Stimulated activated CD4-positive, alpha-beta T cell treated with anti-CD3 and anti-CD28 coated beads, Interleukin-1b, Interleukin-23, amount 100 ng/mL, for 1 hour (primary cell): ENCODE measurements at places on chromosomes 5 and 9.

GRCh38 chr9:38066914-38067858, 1.8 kb downstream of the SHB start:
- no peak for DNase-seq

- DNase-seq = no peak
These were observed 42.2 kb downstream of the PTPN3 start for GRCh38 chr9:109455861-109456260.

DNA sequence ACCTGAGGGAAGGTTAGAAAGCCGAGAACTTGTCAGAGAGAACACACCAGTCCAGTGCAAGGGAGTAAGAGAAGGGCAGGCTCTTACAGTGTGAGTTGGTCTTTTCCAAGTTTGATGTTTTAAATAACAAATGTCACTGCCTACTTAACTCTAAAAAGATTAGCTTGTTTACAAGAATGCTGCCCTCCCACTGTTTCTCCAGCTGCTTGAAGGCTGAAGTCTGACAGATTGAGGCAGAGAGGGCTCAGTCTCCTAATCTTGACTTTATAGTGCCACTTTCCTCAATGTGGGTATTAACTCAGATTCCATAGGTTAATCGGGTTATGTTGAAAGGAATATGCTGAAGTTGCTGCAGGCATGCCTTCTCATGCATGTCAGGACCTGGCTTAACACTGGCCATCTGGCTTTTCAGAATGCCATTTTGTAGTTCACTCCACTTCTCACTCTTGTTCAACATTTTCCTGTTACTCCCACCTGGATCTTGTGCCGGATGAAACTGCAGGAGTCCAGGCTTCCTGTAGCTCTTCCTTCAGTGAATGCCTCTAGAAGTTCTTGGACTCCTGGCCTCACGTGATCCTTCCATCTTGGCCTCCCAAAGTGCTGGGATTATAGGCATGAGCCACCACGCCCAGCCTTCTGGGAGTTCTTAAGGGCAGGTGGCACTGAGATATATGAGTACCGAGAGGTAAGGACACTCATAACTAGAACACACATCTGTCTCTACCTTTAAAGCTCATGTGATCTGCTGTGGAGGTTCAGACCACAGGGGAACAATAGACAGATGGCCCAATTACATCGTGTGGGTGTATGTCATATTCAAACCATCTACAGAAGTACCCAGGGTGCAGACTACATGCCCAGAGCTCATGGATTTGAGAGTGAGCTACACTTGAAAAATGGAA, 249.7 kb downstream of the ARHGAP26 start:
- DNase-seq = no peak

DNA sequence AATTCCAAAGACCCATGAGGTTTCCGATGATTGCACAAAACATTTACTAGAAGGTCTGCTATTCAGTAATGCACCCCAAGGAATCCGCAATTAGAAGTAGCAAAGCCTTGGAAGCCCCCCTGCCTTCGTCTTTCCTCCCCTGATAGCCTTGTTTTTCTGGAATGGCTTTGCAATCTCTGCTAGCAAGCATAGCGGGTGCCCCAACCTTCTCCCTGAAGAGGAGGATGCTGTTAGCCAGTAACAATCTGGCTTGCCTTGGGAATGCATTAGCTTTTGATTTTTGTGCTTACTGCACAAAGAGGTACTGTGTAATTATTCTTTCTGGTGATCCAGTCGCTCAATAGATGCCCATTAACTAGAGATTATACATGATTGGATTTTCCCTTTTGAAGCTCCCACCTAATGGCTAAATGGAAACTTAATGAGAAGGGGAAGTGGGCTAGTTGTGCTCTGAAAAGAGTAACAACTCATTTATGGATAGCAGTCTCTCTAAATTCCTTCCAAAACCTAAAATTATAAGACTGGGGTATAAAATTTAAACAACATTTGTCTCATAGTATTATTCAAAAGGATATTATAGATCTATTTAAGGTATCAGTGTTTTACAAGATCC, 91.6 kb downstream of the FBXW11 start:
- no peak for DNase-seq

- no peak for DNase-seq
These were observed 40.2 kb upstream of the TEX48 start for GRCh38 chr9:114722081-114722621.

GRCh38 chr5:107593009-107593408, 77.7 kb downstream of the EFNA5 start:
- DNase-seq = no peak

DNA sequence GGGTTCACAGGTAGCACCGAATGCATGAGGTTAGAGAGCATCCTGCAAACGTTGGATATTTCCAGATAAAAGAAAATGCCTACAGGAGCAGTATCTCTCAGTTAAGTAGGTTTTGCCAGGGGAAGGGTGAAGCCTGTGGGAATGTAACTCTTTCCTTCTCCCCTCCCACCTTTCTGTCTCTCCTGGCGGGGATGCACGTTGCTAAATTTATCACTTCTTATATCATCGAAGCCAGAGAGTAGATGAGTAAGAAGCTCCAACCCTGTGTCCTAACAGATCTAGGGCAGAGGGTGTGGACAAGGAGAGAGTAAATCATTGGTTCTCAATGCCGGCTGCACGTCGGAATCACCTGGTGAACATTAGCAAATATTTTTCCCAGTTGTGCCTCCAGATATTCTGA, 457.5 kb downstream of the ENC1 start:
- DNase-seq = no peak

DNA sequence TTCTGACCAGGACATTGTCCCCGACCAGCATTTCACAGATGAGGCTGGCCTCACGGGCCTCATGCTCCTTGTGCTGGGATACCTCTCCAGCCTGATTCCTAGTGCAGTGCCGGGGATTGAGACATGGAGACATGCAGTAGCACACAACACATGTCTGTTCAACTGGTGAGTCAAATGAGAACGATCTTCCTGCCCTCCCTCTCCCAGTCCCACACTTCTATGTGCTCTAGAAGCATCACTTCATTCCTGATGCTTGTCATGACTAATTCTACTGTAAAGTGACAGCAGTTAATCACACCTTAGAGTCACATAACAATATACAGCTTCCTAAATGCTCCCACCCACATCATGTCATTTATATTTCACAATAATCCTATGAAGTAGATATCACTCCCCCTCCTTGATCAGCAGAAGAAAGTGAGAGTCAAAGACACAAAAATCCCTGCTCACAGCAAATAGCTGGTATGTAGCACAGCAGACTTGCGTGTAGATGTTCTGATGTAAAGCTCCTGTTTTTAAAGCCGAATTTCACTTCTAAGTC, 101.8 kb downstream of the CCDC192 start:
- DNase-seq = no peak

GRCh38 chr5:5983261-5983980, 394.9 kb downstream of the MED10 start:
- DNase-seq = no peak

DNA sequence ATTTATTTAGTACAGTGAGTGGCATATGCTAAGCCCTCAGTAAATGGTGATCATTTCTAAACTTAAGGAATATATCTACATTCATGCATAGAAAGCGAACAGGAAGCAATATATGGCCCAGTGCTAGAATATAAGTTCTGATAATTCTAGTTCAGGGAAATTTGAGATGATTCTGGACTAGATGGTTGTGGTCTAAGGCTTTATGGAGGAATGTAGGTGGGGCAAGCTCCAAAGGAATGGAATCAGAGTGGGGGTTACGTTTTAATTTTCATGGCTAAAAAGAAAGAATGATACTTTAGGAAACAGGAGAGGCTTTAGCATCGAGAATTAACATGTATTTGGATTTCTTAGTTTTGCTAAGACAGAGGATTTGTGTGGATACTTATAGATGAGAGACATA, 56.1 kb downstream of the MTREX start:
- DNase-seq = no peak

DNA sequence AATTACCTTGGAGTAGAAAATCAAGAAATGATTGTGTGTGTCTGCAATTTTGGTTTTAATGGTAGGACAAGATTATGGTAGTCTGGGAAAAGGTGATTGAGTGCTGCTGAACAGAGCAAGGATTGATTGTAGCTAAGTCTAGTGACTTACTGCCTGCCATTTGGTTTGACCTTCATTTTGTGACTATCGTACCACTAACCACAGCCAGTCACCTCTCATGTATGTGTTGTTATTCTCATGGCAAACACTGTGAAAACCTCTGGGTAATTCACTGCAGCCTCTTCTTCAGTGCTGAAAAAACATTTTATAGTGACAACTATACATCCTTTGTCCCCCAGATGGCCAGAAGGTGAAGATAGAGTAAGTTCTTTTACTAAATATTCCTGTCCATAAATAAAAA, 37.5 kb downstream of the CTNNA1 start:
- DNase-seq = no peak

DNA sequence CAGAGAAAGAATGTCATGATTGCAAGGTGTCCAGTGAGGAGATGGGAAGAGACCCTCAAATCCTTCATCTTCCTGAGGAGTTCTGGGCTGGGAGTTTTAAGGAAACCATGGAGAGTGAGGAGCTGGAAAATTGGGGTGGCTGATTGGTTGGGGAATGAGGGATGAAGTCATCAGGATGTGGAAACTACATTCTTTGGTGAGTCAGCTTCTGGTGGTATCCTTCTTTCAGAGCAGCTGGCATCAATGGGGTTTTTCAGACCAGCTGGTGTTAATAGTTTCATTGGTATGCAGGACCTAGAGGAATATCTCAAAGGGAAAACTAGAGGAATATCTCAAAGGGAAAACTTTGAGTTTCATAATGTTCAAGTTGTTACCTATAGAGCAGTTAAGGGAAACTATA, 45.2 kb downstream of the RNF180 start:
- DNase-seq = no peak

GRCh38 chr5:168156170-168156569, 135.3 kb upstream of the WWC1 start:
- DNase-seq = no peak

DNA sequence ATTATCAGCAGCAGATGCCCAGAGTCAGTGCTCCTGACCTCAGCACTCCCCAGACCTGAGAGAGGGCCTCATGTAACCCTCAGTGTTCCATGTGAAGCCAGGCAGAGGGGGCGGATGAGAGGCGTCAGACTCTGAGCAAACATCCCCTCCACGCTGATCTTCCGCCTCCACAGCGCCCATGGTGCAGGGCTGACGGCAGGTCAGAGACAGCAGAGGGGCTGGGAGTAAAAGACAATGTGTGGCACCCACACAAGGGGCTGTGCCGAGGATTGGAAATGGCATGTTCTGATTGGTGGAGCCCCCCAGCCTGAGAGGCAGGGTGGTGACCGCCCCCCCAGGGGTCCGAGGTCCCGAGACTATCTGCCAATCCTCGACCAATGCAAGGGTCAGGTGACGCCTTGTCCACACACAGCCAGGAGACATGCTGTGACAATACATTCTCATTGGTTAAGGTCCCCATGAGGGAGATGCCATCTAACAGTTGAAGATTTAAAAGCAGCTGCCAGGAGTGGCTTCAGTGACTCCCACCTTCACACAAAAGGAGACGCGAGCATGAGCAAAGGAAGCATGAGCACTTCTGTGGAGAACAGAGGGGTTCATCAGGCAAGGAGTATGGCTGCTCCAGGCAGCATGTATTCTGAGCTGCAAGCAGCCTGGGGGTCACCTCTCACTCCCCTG, 19.3 kb upstream of the SLC25A51 start:
- no peak for DNase-seq

DNA sequence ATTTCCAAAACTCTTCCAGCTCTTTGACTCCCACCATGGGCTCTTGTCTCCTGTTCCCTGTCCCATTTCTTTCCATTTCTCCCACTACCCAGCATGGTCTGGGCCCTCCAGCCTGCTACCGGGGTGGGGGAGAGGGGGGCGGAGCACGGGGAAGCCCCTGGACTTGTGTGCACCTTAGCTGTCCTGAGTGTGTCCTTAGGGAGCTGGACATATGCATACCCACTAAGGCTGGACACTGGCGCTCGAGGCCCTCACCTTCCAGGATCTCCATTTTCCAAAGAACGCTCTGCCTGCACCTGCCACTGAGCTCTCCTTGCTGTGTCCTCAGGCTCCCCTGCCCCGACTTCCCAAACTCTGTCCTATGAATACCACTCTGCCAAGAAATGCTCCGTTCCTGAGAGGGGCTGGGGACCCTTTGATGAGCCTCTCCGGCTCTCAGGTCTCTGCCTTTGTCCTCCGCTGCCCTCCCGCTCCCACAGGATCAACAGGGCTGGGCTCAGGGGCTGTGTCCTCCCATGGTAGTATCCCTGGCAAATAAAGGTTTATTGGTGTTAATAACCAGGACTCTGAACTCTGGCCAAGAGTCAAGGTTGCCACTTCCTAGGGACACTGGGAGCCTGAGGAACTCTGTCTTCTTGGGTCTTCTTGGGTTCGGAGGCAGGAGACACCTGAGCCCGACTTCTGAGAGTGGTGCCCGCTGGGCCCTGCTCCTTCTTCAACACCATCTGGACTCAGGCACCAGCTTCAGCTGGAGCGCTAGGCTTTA, 831 bp upstream of the SHROOM1 start:
- no peak for DNase-seq

- DNase-seq = no peak
These were observed 9.7 kb upstream of the NEK6 start for GRCh38 chr9:124248066-124248465.

- no peak for DNase-seq
These were observed 94.0 kb downstream of the COL23A1 start for GRCh38 chr5:178496214-178496613.

- no peak for DNase-seq
These were observed 122.2 kb downstream of the CRB2 start for GRCh38 chr9:123478160-123478559.

DNA sequence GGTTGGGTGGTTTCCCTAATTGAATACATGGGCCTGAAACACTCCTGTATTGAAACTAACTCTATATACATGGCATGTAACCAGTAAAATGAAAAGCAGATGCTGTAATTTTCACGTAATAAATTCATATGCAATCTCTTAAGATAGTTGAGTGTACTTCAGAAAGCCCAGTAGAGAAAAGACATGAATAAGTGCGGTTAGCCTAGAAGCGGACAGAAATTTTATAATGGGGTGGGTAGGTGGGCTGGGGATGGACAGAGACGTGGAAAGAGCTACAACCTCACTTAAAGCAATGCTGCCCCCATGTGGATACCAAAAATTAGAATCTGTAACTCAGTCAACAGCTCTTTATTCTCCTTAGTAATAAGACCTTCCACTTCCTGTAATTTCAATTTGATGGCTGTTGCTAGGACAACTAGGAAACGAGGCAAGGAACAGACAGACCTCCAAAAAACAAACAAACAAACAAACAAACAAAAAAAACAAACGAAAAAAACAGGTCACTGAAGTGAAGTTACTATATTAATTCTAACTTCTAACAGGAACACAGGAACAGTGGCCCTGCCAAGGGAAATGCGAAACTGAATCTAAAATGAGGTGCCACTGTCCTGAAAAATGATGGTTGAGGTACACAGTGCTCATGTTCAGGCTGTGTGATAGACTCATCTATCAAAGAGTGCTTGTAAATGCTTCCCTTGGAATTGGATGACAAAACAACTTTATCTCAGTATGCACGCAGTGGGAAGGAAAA, 103.4 kb upstream of the GNA14 start:
- no peak for DNase-seq

DNA sequence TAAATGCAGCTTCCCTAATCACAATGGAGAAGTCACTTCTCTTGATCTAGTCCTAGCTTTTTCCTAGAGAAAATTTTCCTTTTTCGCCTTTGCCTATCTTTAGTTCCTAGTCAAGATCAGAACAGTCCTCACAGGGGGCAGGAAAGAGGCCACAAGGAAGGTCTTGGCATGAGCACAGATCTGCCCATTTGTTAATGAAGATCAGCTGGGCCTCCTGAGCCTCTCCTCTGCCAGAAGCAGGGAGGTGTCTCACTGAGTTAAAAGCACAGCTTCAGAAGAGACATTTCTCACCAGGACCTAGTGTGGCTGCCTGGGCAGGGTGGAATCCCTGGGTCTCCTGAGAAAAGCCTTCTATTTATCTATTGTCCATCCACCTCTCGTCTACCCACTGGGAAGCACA, 357.8 kb downstream of the TMEM38B start:
- no peak for DNase-seq
